Cardiac fibroblast (primary cell): ENCODE measurements at places on chromosomes 7 and 10.

DNA sequence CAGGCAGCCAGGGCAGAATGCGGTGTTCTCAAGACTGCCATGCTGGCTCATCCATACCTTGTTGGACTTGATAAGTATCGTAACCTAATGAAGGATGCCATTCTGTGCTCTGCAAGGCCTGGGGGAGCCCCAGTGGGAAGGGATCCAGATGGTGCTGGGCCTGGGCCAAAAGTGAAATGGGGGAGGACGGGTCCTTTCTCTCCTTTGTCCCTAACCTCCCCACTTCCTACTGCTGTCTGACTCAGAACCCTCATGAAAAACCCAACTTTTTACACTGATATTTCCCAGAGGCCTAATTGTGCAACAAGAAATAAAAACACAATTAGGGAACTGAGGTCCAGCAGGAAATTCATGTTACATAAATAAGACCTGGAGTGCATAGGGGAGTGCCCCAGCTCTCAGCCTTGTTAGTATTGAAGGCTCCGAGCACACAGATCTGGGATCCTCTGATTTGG, 193.7 kb upstream of the SVIL start:
- peak; percentile 26 for DNase-seq

- no peak for DNase-seq
Measured at GRCh38 chr10:4154191-4154715, 369.2 kb upstream of the KLF6 start.

DNA sequence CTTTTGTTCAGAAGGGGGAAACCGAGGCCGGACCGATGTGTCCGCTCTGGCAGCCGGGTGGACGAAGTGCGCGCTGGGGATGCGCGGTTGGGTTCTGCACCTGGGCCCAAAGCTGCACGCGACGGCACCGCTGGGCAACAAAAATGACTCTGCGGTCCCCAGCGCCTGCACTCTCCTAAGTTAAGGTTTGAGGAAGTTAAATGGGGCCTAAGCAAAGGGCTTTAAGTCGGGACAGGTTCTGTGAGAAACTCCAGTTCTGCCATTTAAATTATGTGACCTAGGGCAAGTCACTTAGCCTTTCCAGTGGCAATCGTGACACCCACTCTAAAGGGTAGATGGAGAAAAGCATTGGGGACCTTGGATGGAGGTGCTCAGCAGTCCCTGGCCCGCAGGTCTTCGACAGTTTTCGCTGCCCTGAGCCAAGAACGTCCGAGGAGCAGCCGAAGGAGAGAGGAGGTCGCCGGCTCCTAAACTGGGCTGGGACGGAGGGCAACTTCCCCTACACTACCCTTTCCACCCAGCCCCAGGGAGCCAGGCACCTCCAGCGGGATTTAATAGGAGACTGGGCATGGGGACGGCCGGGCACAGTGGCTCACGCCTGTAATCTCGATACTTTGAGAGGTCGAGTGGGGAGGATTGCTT, 534 bp upstream of the ACBD5 start:
- peak; percentile 7 for DNase-seq

GRCh38 chr7:123747620-123748141, 1.1 kb downstream of the WASL start:
- peak; percentile 85 for DNase-seq

DNA sequence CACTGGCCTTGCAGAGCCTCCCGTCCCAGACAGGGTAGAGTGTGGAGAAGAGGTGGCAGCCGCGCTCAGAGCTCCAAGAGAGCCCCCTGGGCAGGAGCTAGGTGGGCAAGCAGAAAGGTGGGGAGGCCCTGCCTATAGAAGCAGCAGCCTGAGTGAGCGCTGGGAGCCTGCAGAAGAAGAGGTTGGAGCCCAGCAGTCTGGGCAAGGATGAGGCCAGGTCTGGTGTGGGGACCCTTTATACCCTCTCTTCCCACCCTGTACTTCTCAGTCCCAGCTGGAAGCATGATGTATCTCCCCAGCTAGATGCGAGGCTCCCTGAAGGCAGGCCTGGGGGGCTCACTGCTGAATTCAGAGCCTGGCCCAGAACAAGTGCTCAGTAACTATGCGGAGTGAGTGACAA, 44.5 kb upstream of the ZMIZ1 start:
- DNase-seq = no peak

- DNase-seq = no peak
Measured at GRCh38 chr7:104845557-104845956, 168.4 kb upstream of the KMT2E start.
